ENCODE measurements at places on chromosomes 13 and 19.

- no peak for DNase-seq
Measured at GRCh38 chr13:25652764-25653163, 281.0 kb downstream of the ATP8A2 start.

- DNase-seq, result peak; percentile 27
Measured at GRCh38 chr13:21478881-21479808, 20.0 kb upstream of the ZDHHC20 start.

- no peak for DNase-seq
Measured at GRCh38 chr19:47074621-47075020, 26.2 kb upstream of the TMEM160 start.

DNA sequence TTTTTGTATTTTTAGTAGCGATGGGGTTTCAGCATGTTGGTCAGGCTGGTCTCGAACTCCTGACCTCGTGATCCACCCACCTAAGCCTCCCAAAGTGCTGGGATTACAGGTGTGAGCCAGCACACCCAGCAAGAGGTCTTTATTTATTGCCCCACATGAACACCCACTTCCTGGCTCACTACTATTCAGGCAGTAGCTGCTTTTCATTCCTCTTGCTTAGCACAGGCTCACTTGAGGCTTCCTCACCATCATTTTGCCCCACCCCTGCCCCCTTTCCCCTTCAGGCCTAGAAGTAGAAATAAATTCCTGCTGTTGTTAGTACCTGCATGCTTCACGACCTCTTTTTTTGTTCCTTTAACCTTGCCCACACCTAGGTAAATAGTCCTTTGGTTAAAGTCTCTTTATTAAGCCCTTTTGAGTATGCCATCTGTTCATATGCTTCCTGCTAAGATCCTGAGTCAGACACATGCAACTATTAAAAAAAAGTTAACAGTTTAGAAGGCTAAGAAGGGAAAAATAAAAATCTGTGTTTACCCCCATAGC is 33.5 kb upstream of the ITM2B start:
- no peak for DNase-seq

GRCh38 chr13:59766236-59766635 is 397.5 kb downstream of the DIAPH3 start:
- no peak for DNase-seq

- DNase-seq, result no peak
Measured at GRCh38 chr13:114241918-114242317, 7.2 kb downstream of the CDC16 start.

DNA sequence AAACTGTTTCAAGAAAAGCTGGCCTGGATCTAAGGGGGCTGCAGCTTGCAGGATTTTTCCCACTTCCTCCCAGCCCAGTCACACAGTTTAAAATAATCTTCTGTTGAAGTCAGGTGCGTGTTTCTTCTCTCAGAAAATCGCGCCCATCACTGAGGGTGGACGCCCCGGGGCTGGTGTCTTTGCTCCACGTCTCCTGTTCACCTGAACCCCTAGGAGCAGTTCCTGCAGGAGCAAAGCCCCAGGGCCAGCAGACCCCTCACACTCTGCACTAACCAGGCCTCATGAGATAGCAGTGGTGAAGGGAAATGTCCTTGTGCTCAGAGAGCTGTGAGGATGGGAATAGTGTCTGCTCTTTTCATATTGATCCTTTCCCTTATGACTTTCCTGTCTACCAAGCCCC is 920 bp upstream of the SIGLEC7 start:
- no peak for DNase-seq

DNA sequence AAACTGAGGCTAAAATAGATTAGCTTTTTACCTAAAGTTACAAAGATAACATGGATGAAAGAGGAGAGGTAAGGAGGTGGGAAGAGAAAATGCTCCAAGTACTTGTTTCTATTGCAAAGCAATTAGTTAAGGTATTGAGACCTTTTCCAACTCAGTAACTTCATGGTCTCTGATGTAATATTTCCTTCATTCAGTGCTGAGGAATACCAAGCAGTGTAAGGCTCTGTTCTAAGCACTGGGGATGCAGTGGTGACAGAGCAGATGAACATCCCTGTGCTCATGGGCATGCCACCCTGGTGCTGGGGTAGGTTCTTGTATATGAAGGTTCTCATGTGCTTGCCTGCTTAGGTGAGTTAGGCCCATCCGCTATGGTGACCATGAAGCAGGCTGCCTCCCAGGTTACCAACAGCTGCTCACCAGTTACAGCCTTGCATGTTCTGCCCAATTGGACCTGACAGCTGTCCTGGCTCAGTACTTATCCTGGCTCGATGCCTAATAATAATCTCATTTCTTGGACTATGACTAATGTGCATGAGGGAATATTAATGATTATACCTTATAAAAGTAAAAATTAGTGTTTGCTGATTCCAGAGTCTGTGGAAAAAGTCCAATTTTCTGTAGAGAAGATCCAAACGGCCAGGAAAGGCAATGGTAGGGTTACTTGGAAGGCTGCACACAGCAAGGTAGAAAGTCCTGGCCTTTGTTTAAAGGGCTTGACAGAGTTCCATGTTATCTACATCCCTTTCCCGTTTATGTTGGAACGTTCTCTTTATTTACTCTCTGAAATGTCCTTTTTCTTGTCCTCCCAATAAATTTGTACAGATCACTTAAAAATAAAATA is 48.3 kb downstream of the LATS2 start:
- no peak for DNase-seq

- DNase-seq, result no peak
Measured at GRCh38 chr19:55712804-55713631, 25.2 kb downstream of the NLRP9 start.

GRCh38 chr19:9323919-9324583 is at the start of gene ZNF559:
Gene ZNF559, plus strand, starts transcription at chr19:9324179. Its CDS starts 14,371 bp downstream, at chr19:9338550.
- DNase-seq, result peak; percentile 70

DNA sequence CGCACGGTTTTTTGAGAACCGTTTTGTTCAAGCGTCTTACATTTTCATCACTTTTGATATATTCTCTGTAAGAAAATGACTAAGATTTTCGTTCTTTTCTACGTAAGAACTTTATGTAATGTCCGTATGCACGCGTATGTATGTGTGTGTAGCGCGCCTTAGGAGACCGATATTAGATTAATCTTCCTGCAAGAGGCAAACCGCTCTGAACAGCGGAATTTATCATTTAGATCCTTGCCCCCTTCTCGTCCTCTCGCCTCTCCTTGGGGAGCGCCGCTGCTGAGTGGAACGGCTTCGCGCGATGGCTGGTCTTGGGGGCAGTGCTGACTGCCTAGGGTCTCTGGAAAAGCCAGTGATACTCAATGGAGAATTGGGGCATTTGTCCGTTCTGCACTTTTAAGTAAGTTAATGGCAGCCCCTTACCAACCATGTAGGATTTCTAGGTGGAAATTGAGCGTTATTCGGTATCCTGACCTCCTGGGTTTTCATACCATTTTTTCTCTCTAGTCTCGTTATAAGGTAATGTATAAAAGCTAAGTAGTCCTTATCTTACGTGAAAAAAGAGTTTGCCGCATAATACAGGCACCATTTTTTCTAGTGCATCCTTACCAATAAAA is 4.7 kb downstream of the MAB21L1 start:
- no peak for DNase-seq

GRCh38 chr19:3368441-3368795 is 2.0 kb downstream of the NFIC start:
- no peak for DNase-seq

DNA sequence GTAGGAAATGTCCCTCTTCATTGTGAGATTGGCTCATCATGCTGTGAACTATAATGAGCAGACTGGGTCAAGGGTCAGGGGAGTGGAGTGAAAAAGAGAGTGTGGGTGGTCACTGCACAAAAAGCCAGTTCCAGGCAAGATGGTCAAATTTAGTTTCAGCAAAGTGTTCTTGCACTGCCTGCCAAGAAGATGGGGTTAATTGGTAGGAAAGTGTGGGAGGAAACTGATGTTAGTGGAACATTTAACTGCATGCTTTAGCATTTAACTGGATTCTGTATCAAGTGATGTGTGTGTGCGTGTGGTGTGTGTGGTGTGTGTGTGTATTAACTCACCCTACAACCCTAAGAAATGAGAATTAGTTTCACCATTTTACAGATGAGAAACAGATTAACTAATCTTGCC is 131.6 kb downstream of the COG6 start:
- no peak for DNase-seq

DNA sequence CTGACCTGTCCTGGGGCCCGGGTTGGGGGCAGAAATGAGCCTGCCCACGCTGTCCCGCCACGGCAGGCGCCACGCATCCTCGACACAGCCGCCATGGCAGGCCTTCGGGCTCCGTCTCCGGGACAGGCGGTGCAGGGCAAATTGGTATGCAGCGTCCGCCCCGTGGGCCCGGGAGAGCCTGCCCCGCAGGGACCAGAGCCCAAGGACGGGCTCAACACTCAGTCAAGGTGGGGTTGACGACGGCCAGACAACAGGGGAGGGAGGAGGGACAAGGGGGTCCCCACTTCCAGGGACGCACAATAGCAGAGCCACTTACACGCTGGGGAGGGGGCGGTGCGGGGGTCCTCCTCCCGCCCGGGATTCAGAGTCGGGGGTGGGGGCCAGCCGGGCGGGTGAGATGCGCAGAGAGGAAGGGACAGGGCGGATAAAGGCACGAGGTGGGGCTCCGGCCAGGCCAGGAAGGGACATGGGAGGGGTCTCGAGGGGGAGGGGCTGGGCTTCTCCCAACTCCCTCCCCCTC is 1.2 kb downstream of the CTXN1 start:
- DNase-seq, result no peak

- DNase-seq, result no peak
Measured at GRCh38 chr13:108859197-108860012, 230.0 kb downstream of the MYO16 start.

GRCh38 chr19:40614622-40615411 is 13.6 kb downstream of the LTBP4 start:
- no peak for DNase-seq

DNA sequence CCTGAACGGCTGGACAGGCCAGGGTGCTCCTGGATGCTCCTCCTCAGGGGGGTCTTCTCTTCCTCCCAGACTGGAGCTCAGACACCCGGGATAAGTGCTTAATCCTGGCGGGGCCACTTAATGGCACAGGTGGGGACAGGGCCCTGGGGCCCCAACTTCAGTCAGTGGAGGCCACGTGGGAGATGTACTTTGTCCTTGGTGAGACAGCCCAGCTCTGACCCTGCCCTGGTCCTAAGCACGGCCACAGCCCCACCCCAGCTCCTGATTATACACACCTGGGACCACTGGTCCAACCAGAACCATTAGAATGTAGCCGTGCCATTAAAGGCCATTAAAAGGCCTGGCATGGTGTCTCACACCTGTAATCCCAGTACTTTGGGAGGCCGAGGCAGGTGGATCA is 7.8 kb downstream of the PPP1R14A start:
- no peak for DNase-seq

DNA sequence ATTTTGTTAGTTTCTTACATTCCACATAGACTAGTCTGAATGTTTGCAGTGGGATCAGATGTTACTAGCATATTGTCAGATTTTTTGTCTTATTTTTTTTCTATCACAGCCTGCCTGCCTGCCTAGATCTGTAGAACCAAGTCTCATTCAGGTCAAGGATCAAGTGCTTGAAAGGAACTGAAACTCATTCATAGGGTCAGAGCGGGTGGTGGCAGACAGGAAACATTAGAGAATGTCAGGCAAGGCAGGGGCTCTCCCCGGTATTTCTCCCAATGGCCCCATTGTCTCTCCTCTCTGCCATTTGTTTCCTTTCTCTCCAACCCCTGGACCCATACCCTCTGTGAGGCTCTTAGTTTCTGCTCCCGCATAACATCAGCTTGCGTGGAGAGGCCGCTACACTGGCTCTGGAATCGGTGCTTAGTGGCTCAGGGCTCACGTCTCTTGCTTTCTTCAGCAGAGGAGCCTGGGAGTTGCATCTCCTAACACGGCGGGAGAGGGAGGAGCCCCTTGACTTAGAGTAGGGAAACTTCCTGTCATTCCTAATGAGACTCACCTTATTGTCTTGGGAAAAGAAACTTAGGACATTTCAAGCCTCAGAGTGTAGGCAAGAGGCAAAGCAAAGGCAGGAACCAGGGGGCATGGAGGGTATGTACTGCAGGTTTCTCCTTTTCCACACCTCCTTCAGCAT is 35.6 kb upstream of the SPATA13 start:
- no peak for DNase-seq

- no peak for DNase-seq
Measured at GRCh38 chr19:16113727-16114126, 2.0 kb downstream of the RAB8A start.

DNA sequence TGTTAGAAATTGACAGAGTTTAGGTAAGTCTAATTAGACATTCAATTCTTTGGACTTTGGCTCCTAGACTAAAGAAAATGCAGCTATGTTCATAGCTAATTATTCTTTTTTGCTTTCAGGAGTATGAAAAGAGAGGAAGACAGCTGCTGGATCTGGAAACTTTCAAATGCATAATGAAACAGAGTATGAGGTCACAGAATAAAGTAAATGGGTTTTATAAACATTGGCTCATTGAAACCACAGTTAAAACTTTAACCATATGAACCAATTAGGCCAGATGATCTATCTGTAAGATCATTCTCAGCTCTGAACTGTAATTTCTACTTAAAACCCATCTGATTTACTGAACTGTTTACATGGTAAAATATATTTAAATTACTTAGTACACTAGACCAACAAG is 82.7 kb downstream of the TEX26 start:
- no peak for DNase-seq

- DNase-seq, result no peak
Measured at GRCh38 chr19:51417107-51417809, at the start of gene SIGLEC10. Gene SIGLEC10, minus strand, starts transcription at chr19:51417642. Its CDS starts 61 bp downstream, at chr19:51417581.

- DNase-seq, result no peak
Measured at GRCh38 chr19:23554548-23554947, 132.5 kb downstream of the ZNF675 start.

GRCh38 chr13:44768239-44768638 is 192.1 kb upstream of the TSC22D1 start:
- DNase-seq, result no peak

DNA sequence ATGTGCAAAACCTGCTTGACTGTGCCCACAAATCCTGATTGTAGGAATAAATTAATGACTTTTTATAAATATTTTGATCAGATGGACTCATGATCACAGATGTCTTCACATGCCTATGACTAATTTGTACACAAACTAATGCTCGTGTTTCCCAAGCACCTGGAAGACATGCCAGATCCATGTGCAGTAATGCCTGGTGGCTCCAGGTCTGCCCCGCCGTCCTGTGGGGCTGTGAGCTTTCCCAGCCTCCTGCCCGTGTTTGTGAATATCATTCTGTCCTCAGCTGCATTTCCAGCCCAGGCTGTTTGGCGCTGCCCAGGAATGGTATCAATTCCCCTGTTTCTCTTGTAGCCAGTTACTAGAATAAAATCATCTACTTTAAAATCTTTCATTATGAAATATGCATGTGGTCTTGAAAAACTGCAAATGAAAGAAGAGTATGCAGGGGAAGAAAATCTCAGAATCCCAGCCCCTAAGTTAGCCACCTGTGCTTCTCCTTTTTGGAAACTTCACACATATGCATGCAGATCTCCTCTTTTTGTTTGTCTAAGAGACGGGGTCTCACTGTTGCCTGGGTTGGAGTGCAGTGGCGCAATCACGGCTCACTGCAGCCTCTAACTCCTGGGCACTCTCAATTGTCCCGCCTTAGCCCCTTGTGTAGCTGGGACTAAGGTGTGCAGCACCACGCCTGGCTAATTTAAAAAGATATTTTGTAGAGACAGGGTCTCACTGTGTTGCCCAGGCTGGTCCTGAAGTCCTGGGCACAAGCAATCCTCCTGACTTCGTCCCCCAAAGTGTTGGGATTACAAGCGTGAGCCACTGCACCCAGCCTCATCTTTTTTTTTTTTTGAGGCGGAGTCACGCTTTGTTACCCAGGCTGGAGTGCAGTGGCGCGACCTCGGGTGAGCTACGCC is 6.2 kb downstream of the RPL28 start:
- no peak for DNase-seq

GRCh38 chr19:54469496-54469934 is 3.6 kb downstream of the CDC42EP5 start:
- no peak for DNase-seq

Measured in Panc1 (cell line).